ENCODE measurements at places on chromosomes 2 and 18. TPM values are rescaled to one million over a fixed set of nuclear protein-coding genes. Genes with fewer than 3 reads are reported as not detected.

SPR gene
- 6.3 TPM for total RNA-seq

CPO gene
- total RNA-seq, result 0.47 TPM

CDH2 gene
- 234 TPM for total RNA-seq

ALPG gene
- total RNA-seq, result not detected

OXER1 gene
- 1.7 TPM for total RNA-seq

GBX2 gene
- 21.3 TPM for total RNA-seq

RRM2 gene
- total RNA-seq, result 203 TPM

GPR39 gene
- total RNA-seq, result 0.25 TPM

GPR75 gene
- 4.7 TPM for total RNA-seq

ASTL gene
- not detected for total RNA-seq

EMX1 gene
- not detected for total RNA-seq

UBXN4 gene
- total RNA-seq, result 79.0 TPM

CROCC2 gene
- not detected for total RNA-seq

TSPYL6 gene
- not detected for total RNA-seq

GREB1 gene
- total RNA-seq, result 143 TPM

KIAA2012 gene
- total RNA-seq, result 0.07 TPM

ASPRV1 gene
- 1.7 TPM for total RNA-seq

STARD6 gene
- not detected for total RNA-seq

NTSR2 gene
- total RNA-seq, result not detected

PUM2 gene
- total RNA-seq, result 110 TPM

SOX11 gene
- 201 TPM for total RNA-seq

TUBA4B gene
- not detected for total RNA-seq

CYP27C1 gene
- total RNA-seq, result 10.1 TPM

DNAJC5G gene
- not detected for total RNA-seq

TET3 gene
- 30.3 TPM for total RNA-seq

ZNF396 gene
- 3.6 TPM for total RNA-seq

HDLBP gene
- 320 TPM for total RNA-seq

GPR45 gene
- total RNA-seq, result 0.30 TPM

LCT gene
- total RNA-seq, result 0.19 TPM

POTEI gene
- total RNA-seq, result 1.3 TPM

KATNAL2 gene
- 8.7 TPM for total RNA-seq

EFHD1 gene
- total RNA-seq, result 4.1 TPM

TUBA3E gene
- not detected for total RNA-seq

C2orf80 gene
- 1.0 TPM for total RNA-seq

CHRNA1 gene
- total RNA-seq, result not detected

PIEZO2 gene
- 17.0 TPM for total RNA-seq

CXCR1 gene
- total RNA-seq, result not detected
